ENCODE measurements at places on chromosomes 7 and 10.

GRCh38 chr7:44097064-44097932 lies 6.8 kb upstream of the AEBP1 start:
- no peak for DNase-seq

DNA sequence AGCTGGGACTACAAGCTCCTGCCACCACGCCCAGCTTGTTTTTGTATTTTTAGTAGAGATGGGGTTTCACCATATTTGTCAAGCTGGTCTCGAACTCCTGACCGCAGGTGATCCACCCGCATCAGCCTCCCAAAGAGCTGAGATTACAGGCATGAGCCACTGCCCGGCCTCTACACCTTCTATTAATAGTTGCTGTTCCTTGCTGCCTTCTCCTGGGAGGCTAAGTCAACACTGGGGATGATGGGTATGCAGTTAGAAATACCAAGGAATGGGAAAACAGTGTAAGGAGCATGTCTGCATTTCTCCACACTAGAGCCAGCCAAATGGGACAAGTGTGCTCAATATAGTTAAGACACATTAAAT lies 97.3 kb upstream of the PDLIM1 start:
- DNase-seq: no peak

GRCh38 chr10:34918776-34919315 lies 103.8 kb upstream of the PARD3 start:
- DNase-seq: no peak

GRCh38 chr10:49742683-49743463 lies 19.2 kb downstream of the OGDHL start:
- no peak for DNase-seq

DNA sequence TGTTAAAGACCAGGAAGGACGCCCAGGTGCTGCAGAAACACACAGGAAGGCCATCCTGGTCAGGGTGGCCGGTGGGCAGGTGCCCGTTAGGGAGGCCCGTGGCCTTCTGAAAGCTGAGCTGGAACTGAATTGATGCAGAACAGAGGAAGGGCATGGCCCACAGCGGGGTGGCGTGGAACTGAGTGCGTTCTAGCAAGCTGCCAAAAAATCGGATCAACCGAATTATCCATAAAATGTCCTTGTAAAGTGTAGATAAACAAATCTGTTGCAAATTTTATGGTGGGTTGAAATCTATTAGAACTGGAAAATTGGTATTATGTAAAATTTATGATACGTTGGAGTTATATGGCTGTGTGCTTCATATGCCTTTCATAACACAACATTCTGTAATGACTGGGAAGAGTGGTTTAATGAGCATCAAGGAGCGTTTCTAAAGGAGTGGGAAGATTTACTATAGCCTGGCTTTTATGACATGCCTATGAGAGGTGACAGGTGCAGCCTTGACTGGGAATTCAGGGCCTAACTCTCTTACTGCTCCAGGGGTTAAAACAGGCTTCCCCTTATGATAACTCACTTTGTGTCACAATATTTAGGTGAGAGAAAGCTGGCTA lies 108.1 kb downstream of the GPR26 start:
- DNase-seq: no peak

- DNase-seq: no peak
Observed at GRCh38 chr10:88113232-88113631, 249.8 kb downstream of the PTEN start.

DNA sequence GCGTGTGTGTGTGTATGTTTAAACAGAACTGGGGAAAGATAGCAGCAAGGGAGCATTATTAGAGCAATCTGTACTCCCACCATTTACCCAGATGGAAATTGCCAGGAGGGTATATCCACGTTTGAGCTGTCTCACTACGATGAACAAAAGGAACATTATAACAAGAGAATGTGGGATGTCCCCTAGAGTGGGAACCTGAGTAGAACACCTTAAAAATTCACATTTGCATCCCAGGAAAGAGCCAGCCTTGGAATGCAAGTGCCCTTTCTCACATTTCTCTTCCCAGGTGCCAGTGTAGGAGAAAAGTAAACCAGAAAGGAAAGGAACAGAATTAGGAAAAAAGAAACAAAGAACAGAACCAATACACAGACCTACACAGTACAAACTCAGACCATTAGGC lies 95.3 kb upstream of the PTPRZ1 start:
- DNase-seq: no peak

GRCh38 chr10:33117816-33118215 lies 159.8 kb upstream of the ITGB1 start:
- DNase-seq: peak; percentile 40

DNA sequence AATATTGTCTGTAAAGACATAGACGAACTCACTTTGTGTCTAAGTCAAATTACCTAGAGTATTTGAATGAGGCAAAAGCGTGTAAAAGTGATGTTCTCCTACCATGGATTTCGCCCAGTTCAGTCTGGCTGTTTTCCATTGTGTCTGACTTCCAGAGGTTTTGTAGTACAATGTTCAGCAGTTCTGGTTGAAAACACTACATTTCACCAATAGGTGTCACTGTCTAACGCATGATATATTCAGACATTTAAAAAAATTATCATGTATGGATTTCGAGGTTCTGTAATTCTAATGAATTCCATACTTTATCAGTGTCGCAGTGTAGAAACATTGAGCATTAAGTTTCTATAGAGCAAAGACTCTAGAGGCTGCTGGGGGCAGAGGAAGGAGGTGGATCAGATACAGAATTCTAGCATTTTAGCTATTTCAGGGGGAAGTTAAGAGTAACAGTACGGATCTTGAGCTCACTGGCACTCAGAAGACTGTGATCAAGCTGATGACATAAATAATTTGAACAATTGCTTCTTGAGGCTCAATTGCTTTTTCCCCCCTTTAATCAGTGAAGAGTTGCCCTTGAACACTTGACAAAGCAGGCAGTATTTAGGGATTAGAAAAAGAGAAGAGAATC lies 196.9 kb upstream of the RHOBTB1 start:
- DNase-seq: no peak

DNA sequence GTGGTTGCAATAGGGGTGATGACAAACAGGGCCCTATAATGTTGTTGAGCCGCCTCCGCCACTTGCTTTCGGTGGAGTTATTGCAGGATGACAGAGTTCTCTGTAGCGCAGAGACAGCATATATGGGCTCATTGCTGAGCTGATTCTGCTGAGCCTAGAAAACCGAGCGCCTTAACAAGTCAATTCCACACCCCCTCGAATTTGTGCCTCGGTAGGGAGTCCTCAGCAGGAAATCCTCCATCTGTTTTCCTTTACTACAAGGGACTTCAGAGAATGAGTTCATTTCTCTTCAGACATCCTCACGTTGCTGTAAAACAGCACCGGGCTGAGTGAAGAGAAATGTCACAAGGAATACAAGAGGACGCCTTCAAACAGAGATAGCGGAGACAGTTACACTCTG lies 90.7 kb upstream of the KIAA1217 start:
- no peak for DNase-seq

DNA sequence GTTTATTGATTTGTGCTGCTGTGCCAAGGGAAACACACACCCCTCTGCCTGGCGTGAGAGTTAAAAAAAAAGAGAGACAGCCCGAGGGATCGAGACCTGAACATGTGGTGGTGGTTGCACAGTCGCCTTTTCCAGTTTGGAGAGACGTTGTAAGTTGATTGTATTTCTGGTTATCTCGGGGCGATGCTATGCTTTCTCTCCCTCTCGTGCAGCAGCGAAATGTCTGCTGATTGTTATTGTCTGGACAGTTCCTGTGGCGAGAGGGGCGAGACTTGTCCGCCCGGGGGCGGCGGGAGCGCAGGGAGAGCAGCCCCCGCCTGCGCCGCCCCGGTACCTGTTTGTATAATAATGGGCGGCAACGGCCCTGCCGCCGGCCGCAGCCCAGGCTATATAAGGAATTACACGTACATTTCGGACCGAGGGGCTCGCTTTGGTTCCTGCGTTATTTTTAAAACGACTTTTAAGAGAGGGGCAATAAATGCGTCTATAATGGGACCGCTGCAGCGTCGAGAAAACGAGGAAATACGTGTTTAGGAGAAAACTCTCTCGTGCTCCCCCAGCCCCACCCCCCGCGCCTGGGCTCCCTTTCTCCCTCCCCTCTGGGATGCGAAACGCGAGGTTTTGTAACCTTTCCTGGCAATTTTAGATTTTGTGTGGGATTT lies 1.7 kb downstream of the ZEB1 start:
- peak; percentile 16 for DNase-seq
